ENCODE measurements at places on chromosomes 5 and 9. TPM values are rescaled to one million over a fixed set of nuclear protein-coding genes. Genes with fewer than 3 reads are reported as not detected.

Gene IL33
- 11.8 TPM for polyA plus RNA-seq

Gene SLC46A2
- polyA plus RNA-seq = not detected

Gene LVRN
- polyA plus RNA-seq = not detected

Gene GRAMD2B
- polyA plus RNA-seq = 7.2 TPM

Gene FAXDC2
- polyA plus RNA-seq = 19.6 TPM

Gene MAP3K1
- 13.7 TPM for polyA plus RNA-seq

Gene FAM153A
- 8.3 TPM for polyA plus RNA-seq

Gene PTPN3
- polyA plus RNA-seq = 0.67 TPM

Gene MYOT
- 1.7 TPM for polyA plus RNA-seq
